ENCODE measurements at places on chromosomes 1 and 21.

GRCh38 chr1:19113697-19114092 is 96.4 kb downstream of the UBR4 start:
- DNase-seq, result peak; percentile 6

DNA sequence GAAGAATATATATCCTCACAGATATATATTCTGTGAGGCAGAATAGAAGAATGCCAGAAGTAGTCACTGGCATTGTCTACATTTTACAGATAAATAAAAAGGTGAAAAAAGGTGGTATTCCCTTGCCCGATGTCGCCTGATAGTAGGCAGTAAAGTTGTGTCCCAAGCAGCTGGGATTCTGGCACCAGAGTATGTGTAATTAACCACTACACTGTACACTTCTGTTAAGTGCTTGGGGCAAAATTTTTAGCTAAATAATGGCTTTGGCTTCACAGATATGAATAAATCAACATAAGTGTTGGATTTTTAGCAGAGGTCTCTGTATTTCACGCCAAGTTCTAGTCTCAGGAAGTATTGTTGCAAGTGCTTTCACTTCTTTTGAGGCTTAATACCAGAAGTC is 13.3 kb upstream of the CASQ2 start:
- no peak for DNase-seq

GRCh38 chr1:152107031-152107983 is 7.9 kb downstream of the TCHH start:
- DNase-seq, result no peak

GRCh38 chr1:75723989-75724471 is 479 bp upstream of the ACADM start:
- peak; percentile 66 for DNase-seq

DNA sequence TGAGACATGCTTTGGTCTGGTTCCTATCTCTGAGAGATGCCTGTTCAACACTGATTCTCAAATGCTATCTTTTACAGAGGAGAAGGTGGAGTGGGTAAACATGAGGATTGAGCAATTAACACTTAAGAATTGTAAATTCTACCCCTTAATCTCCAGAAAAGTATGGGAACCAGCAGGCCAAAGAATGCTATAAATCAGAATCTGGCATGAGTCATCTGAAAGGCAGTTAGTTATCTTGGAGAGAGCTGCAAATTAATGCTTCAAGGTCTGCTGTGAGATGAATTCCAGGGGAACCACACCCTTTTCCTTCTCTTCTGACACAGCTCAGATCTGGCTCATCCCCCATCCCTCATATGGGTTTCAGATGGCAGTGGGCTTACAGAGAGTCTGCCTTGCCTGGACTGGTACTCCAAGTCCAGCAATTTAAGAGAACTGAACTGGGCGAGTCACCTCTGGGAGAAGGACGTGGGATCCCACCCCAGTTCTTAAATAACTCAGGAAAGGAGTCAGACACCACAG is 5.2 kb downstream of the S100A10 start:
- DNase-seq, result no peak

DNA sequence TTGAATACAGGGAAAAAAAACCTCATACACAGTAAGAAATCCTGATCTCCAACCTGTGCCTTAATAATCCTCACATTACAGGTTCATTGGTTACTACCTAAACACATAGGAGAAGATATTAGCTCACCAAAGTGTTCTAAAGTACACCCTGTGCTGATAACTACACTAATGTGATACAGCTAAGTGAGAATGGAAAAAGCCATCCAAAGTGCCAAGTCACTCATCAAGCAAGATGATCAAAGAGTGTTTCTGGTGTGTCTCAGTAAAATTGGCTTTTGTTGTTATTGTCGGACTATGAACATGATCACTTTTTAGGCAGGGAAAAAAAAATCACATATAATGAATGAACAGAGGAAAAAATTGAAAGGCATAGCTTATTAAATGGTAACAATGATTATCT is 31.4 kb downstream of the EPS15 start:
- no peak for DNase-seq

Data from central memory CD4-positive, alpha-beta T cell (primary cell).